ENCODE measurements at places on chromosomes 1 and 21.
A peak's percentile ranks its signal among the peaks of the same experiment; 100 is the strongest.

DNA sequence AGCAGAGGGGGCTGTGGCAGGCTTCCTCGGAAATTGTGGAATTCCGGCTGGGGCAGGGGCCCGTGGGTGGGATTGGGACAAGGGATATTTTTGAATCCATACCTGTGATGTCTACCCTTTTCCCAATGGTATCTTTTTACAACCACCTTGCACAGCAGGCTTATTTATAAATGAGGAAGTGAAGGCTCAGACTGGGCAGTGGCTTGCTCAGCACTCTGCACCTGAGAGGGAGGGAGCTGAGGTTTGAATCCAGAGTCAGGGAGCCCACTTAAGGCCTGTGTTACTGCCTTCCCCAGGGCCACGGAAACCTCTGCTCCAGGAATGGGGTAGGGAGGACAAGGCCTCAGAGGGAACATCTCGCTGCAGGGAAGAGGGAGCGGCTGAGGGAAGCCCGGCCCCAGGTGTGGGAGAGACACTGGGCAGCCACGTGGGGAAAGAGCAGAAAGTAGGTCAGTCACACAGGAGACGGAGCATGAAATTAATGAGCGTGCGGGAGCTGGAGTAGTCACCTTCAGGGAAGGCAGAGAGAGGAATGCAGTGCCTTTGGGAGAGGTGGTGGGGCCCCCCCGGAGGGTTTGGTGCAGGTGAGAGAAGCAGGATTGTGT lies 35.4 kb upstream of the SCMH1 start:
- no peak for DNase-seq

- DNase-seq, result peak; percentile 89
These were observed 749 bp upstream of the COX20 start for GRCh38 chr1:244834543-244835275.

GRCh38 chr1:183096894-183097293 lies 73.7 kb downstream of the LAMC1 start:
- DNase-seq, result peak; percentile 73

GRCh38 chr1:228424685-228425660 lies 8.3 kb upstream of the TRIM17 start:
- DNase-seq, result no peak

DNA sequence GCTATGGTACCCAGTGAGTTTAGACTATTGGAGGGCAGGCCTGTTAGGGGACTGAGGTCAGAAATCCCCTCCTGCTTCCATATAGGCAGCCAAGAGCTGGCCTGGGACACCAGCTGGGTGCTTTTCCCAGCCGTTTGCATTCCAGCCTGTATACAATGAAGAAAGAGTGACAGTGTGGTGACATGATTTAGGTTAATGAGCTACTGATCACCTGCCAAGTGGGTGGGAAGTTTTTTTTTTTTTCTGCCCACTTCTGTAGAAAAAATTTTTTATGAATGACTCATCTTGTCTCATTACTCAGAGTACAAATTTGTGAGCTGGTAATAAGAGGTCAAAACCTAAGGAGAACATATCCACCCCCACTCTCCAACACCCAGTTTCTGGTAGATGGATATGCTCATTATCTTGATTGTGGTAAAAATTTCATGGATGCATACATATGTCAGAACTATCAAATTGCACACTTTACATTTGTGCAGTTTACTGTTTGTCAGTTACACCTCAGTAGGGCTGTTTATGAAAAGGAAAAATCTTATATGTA lies 16.4 kb upstream of the CGN start:
- DNase-seq, result peak; percentile 24

Measured in fibroblast of the conjunctiva (primary cell).